Fibroblast of lung (primary cell): ENCODE measurements at places on chromosomes 2 and 18.

GRCh38 chr2:501130-501529 is 176.1 kb downstream of the TMEM18 start:
- DNase-seq = no peak

DNA sequence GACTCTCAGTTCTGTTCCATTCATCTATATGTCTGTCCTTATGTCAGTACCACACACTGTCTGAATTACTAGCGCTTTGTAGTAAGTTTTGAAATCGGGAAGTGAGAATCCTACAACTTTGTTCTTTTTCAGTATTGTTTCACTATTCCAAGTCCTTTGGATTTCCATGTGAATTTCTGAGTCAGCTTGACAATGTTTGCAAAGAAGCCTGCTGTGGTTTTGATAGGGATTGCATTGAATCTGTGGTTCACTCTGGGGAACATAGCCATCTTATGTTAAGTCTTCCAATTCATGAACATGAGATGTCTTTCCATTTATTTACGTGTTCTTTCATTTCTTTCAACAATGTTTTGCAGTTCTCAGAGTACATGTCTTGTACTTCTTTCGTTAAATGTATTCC is 15.0 kb downstream of the SLC3A1 start:
- DNase-seq = peak; percentile 88

DNA sequence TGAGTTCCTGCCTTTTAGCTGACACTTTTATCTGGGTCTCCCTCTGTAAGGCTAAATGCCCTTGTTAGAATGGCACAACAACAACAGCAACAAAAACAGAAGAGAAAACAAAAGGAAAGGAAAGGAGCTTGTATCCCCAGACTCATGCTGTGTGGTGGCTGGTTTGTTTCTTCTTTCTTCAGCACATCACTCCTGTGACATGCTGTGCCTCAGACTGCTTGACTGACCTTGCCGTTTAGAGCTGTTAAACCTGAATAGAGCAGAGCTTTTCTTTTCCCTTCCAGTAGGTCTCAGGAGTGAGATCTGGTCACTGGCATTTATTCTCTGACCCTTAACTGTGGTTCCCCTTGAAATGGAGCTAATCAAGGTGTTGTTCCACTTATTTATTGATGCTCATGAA is 18.9 kb downstream of the GALNT13 start:
- DNase-seq = no peak

GRCh38 chr2:133885847-133886246 is 317.6 kb upstream of the NCKAP5 start:
- peak; percentile 6 for DNase-seq

GRCh38 chr2:211033765-211034164 is 477.4 kb downstream of the CPS1 start:
- DNase-seq = peak; percentile 18

DNA sequence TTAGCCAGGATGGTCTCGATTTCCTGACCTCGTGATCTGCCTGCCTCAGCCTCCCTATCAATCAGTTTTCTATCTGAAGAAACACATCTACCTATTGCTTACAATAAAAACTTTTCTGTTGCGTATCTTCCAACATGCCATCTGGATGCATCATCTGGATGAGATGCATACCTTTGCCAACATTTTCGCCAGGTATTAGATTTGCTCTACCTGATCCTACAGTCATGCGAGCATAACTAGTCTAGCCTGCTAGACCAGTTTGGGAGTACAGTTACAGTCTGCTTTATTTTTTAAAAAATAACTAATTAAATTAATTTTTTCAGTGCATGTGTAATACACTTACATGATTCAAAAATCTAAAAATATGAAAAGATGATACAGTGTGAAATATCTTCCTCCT is 334.0 kb upstream of the MEX3C start:
- DNase-seq = no peak

- peak; percentile 11 for DNase-seq
These were observed 44.3 kb upstream of the ZDBF2 start for GRCh38 chr2:206230060-206230762.

DNA sequence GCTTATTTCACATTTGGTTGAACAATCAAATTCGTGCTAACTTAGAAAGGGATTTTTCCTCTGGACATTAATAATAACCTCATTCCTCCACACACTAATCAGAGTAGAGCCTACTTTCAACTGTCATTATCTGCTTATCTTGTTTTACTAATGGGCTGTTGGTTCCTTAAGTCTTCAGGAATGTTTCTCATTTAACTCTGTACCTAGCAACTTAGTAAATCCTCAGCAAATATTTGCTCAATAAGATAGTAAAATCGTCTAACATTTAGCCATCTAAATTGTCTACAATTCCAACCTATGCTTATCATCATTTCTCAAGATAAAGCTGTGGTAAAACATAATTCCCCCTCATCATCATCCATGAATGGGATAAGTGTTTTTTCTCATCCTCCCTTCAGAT is 98.1 kb downstream of the CDH2 start:
- peak; percentile 84 for DNase-seq

- DNase-seq = no peak
These were observed 45.9 kb upstream of the RHOB start for GRCh38 chr2:20400787-20401488.

DNA sequence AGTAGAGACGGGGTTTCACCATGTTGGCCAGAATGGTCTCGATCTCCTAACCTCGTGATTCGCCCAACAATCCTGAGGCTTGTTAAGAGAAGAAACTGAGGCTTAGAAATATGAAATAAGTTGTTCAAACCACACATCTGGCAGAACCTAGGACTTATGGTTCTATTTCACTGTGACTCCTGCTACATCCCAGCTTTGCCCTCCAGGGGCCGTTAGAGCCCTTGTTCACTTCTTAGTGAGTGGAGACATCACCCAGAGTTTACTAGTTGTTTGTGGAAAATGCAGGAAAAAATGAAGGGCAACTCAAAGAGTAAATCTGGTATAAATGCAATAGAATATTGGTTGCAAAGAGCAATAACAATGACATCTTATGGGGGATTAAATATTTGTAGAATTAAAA is 43.9 kb downstream of the MARCHF4 start:
- peak; percentile 42 for DNase-seq

- peak; percentile 3 for DNase-seq
These were observed 766.9 kb upstream of the ZEB2 start for GRCh38 chr2:145286716-145287275.

GRCh38 chr2:232485757-232486557 is 1.7 kb downstream of the ECEL1 start:
- DNase-seq = no peak

DNA sequence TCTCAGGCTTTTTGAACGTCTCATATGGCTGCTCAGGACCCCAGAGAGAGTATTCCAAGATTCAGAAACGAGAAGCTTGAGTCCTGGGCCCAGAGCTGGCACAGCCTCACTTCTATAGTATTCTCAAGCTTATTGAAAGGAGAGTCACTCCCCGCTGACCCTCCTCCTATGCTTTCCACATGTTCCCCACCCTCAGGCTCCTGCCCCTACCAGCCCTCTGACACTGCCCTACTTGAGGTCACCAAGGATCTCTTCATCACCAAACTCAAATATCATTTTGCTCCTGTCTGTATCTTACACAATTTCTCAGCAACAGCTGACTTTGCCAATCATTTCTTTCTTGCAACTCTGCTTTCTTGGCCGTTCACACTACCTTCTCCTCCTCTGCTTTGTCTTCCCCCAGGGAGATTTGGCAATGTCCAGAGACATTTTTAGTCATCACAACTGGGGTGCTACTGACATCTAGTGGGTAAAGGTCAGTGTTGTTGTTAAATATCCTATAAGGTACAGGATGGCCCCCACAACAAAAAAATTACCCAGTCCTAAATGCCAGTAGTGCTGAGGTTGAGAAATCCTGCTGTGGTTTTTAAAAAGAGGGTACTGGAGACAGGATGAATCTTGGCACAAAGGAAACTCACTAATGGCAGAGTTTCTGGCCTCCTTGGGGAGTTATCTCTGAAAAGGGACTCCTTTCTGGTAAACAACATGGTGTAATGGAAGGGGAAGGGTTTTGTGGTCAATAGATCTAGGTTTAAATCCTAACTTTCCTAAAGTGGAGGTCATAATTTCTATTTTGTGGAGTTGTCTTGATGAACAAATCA is 26.9 kb upstream of the INSIG2 start:
- peak; percentile 28 for DNase-seq

DNA sequence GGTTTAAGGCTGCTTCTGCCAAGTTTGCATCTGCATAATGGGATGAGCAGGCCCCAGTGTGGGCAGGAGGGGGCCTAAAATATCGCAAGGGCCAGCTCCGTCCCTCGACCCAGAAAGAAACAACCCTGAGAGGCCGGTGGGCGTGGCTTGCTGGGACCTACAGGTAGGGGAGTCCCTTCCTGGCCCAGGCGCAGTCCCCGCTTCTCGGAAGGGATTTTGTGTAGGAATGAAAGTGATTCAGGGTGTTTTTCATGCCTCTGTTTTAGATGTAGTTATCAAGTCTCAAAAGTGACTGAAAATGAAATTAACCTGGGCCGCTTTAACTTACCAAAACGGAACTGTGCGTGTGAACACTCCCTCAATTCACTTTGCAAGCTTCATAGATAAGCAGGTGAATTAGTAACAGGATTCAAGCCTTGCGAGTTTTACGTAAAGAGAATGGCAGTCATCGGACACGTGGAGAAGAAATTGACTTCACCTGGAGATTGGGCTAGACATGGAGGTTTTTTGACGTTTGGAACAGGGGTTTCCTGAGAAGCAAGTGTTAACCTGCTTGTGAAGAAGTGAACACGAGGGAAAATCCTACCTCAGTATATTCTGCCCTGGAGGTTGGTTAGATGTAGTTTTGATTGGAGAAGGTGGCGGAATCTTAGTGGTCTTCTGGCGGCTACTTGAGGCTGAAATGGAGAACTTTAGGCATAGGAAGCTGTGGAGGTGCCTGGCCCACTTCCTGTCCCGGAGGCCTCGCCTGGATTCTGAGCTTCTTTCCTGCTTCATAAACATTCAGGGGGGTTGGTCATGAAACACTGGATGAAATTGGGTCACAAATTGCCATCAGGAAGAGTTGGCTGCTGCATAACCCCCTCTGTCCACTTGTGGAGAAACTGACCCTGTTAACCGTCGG is 1.7 kb downstream of the NCK2 start:
- DNase-seq = no peak
